Activated CD4-positive, alpha-beta T cell treated with anti-CD3 and anti-CD28 coated beads for 36 hours (primary cell): ENCODE measurements at places on chromosomes 2 and 18. TPM values are rescaled to one million over a fixed set of nuclear protein-coding genes. Genes with fewer than 3 reads are reported as not detected.

GRCh38 chr2:236166796-236167296 lies 1.3 kb downstream of the GBX2 start:
- H3K36me3 ChIP-seq, result no peaks in the 10 kb centered on the region
- no peak for DNase-seq
- H3K27ac ChIP-seq, result no peak overlapping the region
- H3K4me1 ChIP-seq, result peaks cover 11% of the 10 kb centered on the region
- H3K27me3 ChIP-seq, result peaks cover 61% of the 10 kb centered on the region

DNA sequence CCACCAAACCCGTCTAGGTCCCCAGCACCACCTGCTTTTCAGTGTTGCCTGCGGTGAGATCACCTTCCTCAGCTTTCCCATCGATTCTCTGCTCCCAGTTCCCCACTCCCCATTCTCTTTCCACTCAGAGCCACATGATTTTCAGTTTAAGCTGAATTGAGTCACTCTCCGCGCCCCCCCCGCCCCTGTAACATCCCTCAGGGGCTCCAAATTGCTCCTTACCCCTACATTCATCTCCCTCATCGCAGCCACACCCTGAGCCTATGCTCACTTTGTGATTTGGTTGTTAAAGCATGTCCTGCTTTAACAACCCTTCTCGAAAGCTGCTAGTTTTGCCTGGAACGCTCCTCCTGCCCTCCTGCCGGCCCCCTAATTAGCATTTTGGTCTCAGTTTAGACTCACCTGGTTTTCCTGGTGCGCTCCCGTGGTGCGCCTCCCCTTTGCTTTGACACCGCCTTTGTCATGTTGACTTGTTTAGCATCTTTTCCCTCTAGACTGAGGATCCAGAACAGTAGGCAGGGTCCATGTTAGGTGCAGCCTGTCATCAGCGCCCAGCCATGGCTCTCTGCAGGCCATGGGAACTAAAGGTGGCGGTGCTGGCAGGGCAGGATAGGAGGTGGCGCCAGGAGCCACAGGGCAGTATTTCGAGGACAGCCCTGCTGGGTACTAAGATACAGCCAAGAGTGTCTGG lies 60.8 kb downstream of the ST3GAL5 start:
- H3K27me3 ChIP-seq, result no peaks in the 10 kb centered on the region
- no peak overlapping the region for H3K4me3 ChIP-seq
- no peak for DNase-seq
- peak overlapping the region; percentile 10 for H3K27ac ChIP-seq
- no peaks in the 10 kb centered on the region for H3K36me3 ChIP-seq
- peaks cover 15% of the 10 kb centered on the region for H3K4me1 ChIP-seq

- H3K4me1 ChIP-seq, result peaks cover 31% of the 10 kb centered on the region
- no peak overlapping the region for H3K27ac ChIP-seq
- DNase-seq, result no peak
- no peak overlapping the region for H3K4me3 ChIP-seq
Observed at GRCh38 chr18:79942786-79943607, 8.5 kb downstream of the SLC66A2 start.

The MYO1B gene
- total RNA-seq, result 36.7 TPM
